ENCODE measurements at places on chromosomes 1 and 21.

DNA sequence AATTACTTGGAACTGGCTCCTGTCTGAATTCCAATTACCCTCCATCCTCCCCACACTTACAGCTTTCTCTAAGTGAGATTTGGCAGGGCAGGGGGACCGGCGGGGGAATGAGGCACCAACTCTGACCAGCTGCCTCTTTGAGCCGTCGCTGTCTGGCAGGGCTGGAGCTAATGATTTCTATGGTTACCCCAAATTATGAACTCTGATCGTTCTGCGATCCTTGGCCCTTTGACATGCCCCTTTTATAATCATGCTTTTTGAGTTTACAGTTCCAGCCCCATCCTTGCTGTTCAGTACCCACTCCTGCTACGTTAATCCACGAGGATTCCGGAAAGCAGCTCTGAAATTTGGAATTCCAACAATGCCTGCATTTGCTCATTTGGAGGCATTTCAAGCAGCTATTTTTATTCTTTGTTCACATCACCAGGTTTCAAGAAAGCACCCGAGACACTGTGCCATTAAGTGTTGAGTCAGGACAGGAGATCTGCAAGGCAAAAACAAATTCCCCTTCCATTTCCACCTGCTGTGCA, 54.6 kb upstream of the LBR start:
- no peak for DNase-seq

DNA sequence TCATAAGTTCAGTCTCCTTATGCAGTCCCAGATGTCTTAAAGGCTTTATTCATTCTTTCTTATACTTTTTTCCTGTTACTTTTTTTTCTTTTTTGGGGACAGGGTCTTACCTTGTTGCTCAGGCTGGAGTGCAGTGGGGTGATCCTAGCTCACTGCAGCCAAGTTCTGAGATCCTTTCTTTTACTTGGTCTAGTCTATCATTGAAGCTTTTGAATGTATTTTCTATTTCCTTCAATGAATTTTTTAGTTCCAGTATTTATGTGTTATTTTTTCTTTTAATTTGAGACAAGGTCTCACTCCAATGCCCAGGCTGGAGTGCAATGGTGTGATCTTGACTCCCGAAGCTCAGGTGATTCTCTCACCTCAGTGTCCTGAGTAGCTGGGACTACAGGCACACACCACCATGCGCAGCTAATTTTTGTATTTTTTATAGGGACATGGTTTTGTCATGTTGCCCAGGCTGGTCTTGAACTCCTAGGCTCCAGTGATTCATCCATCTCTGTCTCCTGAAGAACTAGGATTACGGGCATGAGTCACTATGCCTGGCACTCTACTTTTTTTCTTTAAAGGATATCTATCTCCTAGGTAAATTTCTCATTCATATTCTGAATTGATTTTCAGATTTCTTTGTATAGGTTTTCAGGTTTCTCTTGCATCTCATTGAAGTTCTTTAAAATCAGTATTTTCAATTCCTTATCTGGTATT, 26.1 kb upstream of the GTF2B start:
- no peak for DNase-seq

DNA sequence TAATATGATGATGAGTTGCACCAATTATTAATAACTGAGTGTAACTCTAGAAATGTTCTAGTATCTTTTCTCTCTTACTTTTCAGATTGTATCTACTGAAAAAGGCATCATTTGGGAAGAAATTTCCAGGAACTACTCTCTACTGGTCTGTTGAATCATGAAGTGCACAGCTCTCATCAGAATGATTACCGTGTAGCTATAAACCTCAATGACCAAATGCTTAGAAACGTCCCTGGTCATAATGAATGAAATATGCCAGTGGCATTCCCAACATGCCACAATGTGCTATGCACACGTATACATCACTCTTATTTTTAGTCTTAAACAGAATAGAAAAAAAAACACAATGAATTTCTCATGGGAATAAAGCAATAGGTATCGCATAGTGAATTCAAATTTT, 534.3 kb upstream of the OLFM3 start:
- DNase-seq = no peak

- peak; percentile 77 for DNase-seq
These were observed 80.7 kb downstream of the TGFB2 start for GRCh38 chr1:218425647-218426342.

DNA sequence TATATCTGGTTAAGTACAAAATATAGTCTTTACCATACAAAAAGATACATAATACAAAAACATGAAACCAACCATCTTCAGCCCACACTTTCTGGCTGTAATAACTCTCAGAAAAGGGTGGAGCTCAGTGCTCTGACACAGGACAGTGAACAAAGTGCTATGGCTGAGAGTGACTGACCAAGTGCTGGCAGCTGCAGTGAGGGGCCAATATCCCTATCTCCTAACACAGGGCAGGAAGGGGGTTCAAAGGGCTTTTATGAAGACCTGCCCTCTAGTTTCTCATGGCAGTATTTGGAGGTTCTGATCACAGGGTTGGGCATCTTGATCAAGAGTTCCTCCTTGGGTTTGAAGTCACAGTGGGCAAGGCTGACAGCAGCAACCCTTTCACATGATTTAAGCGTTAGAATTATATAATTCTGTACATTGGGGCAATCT, 3.9 kb downstream of the TXNIP start:
- DNase-seq = no peak

DNA sequence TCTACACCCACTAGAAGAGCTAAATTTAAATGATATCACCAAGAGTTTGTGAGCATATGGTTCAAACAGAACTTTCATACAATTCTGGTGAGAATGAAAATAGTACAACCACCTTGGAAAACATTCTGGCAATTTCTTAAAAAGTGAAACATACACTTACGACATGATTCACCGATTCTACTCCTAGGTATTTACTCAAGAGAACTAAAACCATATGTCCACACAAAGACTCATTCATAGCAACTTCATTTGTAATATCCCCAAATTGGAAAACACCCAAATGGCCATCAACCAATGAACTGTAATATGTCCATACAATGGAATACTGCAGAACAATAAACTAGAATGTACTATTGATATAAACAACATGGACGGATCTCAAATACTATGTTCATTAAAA, 51.2 kb upstream of the ADAM30 start:
- peak; percentile 81 for DNase-seq

DNA sequence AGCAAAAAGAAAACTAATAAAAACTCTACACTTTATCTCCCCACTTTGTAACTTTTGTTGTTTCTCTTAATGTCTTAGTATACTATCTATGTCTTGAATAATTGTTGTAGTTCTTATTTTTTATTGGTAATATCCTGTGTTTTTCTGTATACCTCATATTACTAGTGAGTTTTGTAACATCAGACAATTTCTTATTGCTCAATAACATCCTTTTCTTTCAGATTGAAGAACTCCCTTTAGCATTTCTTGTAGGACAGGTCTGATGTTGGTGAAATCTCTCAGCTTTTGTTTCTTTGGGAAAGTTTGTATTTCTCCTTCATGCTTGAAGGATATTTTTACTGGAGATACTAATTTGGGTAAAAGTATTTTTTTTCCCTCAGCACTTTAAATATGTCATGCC, 79.8 kb upstream of the LRRC8B start:
- DNase-seq = no peak
